ENCODE measurements at places on chromosomes 6 and 20.

- DNase-seq = no peak
Measured at GRCh38 chr6:68252632-68253031, 382.4 kb upstream of the ADGRB3 start.

DNA sequence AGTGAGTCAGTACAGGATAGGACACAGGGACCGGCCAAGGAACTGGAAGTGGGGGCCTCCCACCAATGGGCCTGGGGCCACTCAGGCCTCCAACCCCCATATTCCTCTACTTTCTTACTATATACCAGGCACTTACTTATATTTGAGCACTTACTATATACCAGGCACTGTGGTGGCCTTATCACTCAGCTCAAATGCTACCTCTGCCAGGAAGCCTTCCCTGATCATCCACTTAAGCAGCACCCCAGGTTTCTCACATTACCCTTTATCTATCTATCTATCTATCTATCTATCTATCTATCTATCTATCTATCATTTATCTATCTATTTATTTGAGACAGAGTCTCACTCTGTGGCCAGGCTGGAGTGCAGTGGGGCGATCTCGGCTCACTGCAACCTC, 12.3 kb upstream of the UBE2V1 start:
- no peak for DNase-seq

DNA sequence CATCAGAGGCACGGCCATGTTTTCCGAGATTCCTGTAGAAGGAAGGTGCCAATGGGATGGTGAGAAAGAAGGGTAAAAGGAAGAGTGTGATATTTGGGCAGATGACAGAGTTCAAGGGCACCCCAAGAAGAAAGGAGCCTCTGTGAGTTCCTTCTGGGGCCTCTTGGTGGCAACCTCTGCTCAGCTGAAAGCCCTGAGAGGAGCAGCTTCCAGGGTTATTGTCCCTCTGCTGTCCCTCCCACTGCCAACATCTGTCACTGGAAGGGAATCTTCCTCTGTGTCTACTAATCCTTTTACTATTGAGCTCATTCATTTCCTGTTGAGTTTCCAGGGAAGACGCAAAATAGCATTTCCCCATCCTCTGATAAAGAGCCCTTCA, 40.0 kb upstream of the KCNK16 start:
- peak; percentile 57 for DNase-seq

DNA sequence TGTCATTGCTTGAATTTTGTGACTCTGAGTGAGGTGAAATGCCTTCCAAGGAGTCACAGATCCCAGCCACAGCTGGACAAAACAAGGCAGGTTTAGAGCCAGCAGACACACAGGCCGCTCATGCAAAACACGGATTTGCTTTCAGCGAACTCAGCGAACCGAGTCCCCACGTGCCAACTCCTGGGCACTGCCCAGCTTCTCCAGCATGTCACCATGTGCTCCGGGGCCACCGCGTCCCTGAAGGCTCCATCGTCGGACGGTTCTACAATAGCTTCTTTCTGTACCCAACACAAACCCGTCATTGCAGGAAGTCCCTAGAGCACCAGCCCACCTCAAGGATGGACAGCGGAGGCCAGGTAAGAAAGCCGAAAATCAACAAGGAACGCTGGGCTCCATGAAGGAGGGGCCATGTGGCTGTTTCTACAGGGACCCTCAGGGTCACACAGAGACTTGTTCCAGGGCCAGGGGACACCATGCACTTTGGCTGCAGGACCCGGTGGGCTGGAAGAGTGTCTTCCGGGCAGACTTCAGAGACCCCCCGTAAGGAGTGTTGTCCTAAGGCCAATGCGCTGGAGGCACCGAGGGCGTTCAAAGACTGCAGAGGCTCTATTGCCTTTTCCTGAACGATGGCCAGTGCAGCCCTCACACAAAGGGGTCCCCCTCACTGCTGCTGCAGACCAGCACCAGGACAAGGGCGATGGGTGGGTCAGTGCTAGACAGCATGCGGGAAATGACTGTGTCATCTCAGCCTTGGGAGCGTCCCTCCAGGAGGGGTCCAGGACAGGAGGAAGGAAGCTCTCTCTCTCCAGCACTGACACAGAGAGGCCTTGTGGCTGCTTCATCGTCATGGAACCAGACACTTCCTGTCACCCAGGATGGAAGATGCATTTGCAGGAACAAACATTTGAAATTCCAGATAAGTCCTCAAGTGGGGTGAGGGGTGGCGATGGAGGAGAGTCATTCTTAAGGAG, 19.8 kb downstream of the DACT2 start:
- DNase-seq = peak; percentile 42

DNA sequence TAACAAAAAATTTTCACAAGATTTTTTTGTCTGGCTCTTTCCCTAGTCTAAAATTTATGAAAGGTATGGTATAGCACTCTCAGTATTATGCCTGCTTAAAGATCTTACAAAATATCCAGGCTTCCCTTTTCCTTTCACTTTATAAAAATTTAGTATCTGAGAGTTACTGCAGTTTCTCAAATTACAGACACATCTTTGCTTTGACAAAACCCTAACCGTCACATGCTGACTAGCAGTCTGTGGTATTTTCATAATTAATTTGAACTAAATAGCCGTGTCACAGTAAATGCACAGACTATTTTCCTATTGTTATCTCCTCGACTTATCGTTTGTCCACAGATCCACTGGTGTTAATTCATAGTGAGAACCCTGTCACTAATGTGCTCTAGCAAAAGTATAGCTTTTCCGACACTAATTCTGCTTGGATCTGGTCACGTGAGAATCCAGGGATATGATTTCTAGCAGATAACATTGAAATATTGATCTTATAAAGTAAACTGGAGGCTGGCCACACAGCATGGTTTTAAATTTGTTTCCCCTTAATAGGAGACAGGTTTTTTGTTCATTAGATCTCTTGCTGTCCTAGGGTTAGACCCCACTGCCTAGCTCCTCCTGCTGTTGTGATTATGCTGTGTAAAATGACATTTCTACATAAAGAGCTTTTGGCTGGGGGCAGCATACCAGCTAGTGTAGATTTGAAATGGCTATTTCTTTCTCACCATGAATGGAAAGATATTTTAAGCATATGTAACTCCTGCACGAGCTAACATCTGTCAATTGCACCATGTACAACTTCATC, 340.6 kb upstream of the SASH1 start:
- DNase-seq = no peak

DNA sequence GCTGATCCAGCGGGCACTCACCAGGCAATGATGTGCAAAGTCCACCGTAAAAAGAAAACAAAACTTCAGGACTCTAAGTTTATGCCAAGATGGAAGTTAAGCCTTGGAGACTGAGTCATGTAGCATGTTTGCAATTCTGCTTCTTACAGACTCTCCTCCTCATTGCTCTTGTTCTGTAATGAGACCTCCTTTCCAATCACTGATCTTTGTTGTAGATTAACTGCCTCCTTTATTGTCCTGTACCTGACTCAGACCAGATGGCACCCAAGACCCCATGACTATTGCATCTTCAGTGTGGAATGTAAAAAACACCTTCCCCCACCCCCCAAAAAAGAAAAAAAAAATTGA, 11.2 kb downstream of the NEU1 start:
- no peak for DNase-seq

- DNase-seq = no peak
Measured at GRCh38 chr6:161407581-161407980, 133.7 kb upstream of the AGPAT4 start.

DNA sequence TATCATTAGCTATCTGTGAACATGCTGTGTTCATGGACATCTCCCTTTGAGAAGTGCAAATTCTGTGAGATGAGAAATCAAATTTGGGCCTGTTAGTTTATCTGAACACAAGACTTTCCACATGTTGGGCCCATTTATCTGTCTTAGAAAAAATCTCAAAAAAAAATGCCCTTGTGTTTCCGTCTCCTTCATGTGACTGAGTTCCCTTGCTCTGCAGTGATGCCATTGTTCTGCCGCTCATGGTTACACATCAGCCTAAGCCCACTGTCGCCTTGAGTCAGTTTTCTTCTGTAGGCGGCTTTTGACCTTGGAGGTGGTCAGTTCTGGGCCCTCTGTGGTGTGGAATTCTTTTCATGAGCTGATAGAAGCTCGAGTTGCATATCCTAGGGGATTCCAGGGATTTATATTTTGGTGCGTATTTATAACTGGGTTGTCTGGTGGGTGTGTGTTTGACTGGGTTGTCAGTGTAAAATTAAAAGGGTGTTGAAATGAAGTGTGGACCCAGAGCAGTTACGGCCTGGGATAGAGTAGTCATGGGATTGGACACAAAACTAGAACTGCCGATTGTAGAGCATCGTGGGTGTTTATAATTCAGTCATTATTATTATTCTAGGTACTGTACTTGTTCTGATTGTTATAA, 156.7 kb downstream of the JARID2 start:
- DNase-seq = no peak

GRCh38 chr6:44967481-44967880, 360.6 kb upstream of the RUNX2 start:
- DNase-seq = no peak

GRCh38 chr6:14754751-14755513, 490.9 kb upstream of the JARID2 start:
- DNase-seq = no peak

GRCh38 chr20:50409495-50409894, 100.7 kb upstream of the PTPN1 start:
- no peak for DNase-seq

GRCh38 chr20:39282619-39283092, 320.5 kb downstream of the DHX35 start:
- DNase-seq = no peak

DNA sequence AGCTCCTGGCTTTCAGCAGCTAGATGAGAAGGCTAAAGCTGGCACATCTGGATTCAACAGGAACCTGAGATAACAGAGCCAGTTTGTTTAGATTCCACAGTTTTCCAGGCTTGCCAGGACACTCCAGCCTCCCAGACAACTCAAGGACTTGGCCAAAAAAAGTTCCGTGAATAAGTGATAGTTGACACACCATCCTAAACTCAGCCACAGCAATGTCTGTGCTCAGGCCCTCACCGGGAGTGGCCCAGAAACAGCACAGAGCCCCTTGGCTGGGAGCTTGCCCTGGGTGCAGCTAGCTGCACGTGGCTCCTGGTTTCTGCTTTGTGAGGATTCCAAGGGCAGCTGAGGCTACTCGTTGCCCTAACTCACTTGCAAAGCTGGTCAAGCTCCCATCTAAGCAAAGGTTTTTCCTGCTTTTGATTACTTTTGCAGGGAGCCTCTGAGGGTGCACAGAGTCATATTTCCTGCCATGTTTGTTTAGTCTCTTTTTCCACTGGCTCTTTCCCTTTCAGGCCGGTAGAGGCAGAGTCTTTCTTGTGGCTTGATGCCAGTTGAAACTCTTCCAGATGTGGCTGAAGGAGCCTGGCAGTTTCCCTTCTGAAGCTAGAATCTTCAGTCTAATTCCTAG, 118.3 kb upstream of the ECI2 start:
- peak; percentile 59 for DNase-seq

DNA sequence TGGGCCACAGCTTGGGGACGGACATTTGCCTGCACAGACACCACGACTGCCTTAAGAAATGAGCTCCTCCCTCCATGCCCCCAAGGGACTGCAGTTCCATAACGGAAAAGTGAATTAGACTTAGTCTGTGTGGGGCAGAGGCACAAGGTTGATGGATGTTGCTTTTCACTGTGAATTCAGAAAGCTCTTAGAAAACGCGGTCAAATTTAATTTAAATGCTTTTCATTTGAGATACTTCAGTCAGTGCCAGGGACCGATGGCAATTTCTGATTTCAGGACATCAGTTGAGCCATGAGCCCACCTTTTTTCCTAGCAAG, 356.4 kb downstream of the KIF16B start:
- no peak for DNase-seq

GRCh38 chr20:51084593-51085377, 61.9 kb upstream of the KCNG1 start:
- no peak for DNase-seq

DNA sequence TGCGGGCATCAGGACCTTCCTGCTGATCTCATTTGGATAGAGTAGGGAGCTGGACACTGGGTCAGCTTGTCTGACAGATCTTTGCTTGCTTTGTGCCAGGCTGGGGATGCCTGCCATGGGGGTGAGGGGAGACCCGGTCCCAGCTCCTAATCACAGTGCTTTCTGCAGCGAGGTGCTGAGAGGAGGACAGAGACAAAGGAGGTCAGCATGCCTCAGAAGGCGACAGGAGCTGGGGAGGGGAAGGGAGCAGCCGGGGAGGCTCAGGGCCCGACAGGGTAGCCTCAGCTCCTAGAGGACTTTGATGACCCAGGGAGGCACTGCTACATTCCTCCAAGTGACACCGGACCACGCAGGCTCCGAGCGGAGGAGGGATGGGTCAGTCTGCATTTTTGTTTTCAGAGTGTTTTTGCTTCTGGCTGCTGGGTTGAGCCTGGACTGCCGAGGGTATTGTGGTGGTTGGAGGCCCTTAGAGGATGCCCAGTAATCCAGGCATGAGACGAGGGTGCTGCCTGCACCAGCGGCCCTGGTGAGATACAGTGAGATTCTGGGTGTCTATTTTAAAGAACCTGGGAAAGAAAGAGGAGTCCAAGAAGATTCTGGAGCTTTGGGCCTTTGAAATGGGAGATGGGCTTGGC, 7.8 kb downstream of the RBM38 start:
- no peak for DNase-seq

Data from DMS53 (cell line).